ENCODE measurements at places on chromosomes 1 and 21.
A peak's percentile ranks its signal among the peaks of the same experiment; 100 is the strongest.

- DNase-seq = no peak
These were observed 107.5 kb downstream of the ODF2L start for GRCh38 chr1:86288586-86289147.

DNA sequence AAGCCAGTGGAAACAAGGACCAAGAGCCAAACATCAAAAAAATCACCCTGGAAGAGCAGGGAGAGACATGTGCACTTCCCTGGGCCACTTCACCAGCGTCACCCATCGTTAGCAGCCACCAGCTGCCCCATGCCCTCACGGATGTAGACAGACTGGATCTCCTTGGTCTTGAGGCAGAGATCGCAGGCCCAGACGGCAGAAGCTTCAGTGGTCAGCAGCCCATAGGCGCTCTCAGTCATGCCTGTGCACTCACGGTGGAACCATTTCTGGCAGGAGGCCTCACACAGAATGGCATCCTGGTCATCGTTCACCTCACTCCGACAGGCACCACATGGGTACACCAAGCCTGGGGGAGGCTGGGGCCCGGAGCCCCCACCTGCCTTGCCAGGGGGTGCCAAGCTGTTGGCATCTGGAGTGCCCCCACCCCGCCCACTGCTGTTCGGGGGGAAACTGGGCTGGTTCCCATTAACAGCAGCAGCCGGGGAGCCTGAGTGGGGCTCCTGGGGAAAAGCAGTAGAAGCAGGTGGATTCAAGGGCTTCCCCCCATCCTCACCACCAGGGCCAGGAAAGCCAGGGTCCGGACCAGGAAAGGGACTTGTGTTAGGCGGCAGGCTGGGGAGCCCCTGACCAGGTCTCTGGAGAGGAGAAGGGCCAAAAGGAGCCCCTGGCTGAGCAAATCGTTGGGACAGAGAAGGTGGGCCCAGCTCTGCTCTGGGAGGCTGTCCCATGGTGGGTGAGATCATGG, 2.7 kb downstream of the PYGO2 start:
- no peak for DNase-seq

DNA sequence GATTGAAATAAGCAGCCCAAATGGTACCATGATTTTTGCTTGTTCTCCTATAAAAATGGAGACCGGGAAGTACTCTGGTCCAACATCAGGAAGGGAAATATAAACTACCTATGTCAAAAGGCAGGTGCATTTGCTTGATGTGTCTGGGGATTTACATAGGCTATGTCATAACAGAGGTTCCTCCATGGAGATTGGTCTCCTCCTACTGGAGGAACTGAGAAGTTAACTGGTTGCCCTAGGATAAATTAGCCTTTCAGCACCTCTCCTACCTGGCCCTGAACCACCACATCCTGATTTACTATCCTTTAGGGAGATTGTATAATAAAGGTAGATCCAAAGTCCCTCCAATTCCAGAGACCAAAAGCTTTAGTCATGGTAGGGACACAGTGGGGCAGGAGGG, 1109.3 kb upstream of the B3GALT2 start:
- no peak for DNase-seq

- peak; percentile 30 for DNase-seq
These were observed 33.3 kb downstream of the DNTTIP2 start for GRCh38 chr1:93845538-93846205.

GRCh38 chr1:228036701-228037231, 30.0 kb downstream of the WNT3A start:
- DNase-seq = no peak

GRCh38 chr1:210125143-210125542, 107.5 kb upstream of the SERTAD4 start:
- no peak for DNase-seq

DNA sequence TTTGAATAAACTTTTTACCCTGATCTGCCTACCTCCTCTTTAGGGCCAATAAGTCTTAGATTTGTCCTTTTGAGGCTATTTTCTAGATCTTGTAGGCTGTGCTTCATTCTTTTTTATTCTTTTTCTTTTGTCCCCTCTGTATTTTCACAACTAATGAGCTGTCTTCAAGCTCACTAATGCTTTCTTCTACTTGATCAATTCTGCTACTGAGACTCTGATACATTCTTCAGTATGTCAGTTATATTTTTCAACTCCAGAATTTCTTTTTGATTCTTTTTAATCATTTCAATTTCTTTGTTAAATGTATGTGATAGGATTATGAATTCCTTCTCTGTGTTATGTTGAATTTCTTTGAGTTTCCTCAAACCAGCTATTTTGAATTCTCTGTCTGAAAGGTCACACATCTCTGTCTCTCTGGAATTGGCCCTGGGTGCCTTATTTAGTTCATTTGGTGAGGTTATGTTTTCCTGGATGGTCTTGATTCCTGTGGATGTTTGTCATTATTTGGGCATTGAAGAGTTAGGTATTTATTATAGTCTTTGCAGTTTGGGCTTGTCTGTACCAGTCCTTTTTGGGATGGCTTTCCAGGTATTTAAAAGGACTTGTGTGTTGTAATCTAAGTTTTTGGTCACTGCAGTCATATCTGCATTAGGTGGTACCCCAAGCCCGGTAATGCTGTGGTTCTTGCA, 11.2 kb upstream of the ATG4C start:
- DNase-seq = no peak

- no peak for DNase-seq
These were observed 42.1 kb upstream of the NBPF3 start for GRCh38 chr1:21397813-21398188.

DNA sequence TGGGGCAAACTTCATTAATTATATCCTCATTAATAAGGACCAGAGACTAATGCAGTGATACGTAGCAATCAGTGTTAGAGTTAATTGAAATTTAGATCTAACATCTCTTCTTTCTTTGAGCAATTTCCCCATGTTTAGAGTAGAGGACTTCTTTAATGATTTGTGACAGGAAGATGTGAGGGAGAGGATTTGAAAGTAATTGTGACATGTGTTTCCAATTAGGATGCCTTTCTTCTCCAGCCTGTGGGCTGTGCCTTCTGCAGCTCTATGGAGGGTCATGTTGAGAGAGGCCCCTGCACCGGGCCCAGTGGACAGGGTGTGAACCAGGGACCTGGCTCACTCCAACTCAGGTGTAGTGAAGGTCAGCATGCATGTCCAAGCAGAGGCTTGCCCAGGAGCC, 103.0 kb downstream of the GREM2 start:
- no peak for DNase-seq

- DNase-seq = no peak
These were observed 64.6 kb downstream of the SIK1 start for GRCh38 chr21:43362321-43362791.

- no peak for DNase-seq
These were observed 21.0 kb downstream of the RNPC3 start for GRCh38 chr1:103546496-103546895.

DNA sequence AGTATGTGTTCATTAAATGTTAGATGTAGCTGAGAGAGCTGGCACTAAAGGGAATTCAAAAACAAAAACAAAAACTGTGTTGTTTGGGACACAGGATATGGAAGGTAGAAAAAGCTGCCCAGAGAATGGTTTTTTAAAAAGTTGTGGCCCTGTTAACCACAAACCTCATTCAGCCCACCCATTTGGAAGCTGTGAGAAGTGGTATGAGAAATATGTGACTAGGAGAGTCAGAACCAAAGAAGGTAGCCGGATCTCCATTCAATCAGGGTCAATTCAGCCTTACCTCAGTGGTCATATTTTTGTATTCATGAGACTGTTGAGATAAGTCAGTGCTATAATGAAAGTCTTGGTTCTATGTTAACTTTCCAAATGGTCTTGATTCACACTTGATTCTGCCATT, 29.8 kb upstream of the CACYBP start:
- no peak for DNase-seq

DNA sequence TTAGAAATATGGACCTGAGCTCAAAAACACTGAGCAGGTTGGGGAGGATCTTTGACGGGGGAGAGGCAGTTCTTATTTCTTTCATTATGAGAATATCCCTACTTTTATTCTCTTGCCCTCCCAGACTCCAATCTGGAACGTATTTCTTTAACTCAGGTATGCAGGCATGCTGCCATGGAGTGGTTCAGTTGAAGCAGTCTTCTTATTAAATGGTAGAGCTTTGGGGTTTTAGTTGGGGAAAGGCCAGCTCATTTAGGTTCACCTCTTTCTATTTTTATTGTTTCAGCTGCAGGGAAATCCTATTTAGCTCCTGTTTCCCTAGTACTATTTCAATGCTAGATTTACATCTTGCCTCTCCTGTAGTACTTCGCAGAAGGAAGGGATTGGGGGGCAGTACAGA, 198.9 kb downstream of the TTLL7 start:
- no peak for DNase-seq

DNA sequence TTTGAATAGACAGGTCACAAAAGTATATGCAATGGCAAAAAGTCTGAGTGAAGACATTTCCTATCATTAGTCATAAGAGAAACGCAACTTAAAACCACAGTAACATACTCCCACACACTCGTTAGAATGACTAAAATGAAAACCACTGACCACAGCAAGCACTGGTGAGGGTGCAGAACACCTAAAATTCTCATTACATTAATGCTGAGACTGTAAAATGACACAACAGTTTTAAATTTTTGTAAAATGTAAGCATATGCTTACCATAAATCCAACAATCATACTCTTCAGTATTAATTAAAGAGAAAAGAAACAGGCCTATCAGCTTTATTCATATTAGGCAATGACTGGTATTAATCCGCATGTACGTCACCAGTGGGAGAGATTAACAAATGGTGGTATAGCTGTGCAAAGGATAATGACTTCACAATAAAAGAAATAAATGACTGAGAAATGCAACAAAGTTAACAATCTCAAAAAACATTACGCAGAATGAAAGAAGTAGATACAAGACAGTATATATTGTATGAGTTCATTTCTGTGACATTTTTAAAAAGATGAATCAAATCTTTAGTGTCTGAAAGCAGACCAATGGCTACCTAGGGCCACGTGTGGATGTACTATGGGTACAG, 253.5 kb downstream of the AKT3 start:
- no peak for DNase-seq

GRCh38 chr1:41639332-41639936, 155.0 kb upstream of the EDN2 start:
- DNase-seq = no peak

DNA sequence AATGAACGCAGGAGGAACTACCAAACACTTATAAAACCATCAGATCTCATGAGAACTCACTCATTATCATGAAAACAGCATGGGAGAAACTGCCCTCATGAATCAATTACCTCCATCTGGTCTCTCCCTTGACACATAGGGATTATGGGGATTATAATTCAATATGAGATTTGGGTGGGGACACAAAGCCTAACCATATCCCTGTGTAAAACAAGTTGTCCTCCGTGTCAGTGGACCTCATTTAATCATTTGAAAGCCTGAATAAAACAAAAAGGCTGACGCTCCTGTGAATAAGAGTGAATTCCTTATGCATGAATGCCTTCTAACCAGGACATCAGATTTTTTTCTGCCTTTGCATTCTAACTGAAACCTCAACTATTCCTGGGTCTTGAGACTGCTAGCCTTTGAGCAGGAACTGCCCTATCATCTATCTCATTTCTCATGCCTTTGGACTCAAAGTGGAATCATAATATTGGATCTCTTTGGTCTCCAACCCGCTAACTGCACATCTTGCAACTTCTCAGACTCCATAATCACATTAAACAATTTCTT, 648.8 kb downstream of the ADGRL2 start:
- DNase-seq = no peak

- no peak for DNase-seq
These were observed 395.8 kb upstream of the VAMP3 start for GRCh38 chr1:7375329-7375728.

GRCh38 chr1:182169203-182169602, 107.7 kb upstream of the ZNF648 start:
- DNase-seq = no peak

GRCh38 chr1:213686983-213687382, 300.8 kb upstream of the PROX1 start:
- no peak for DNase-seq

- DNase-seq = no peak
These were observed 273.8 kb upstream of the SNX7 start for GRCh38 chr1:98387701-98388100.

GRCh38 chr1:186139701-186140100, 235.4 kb downstream of the TPR start:
- no peak for DNase-seq

DNA sequence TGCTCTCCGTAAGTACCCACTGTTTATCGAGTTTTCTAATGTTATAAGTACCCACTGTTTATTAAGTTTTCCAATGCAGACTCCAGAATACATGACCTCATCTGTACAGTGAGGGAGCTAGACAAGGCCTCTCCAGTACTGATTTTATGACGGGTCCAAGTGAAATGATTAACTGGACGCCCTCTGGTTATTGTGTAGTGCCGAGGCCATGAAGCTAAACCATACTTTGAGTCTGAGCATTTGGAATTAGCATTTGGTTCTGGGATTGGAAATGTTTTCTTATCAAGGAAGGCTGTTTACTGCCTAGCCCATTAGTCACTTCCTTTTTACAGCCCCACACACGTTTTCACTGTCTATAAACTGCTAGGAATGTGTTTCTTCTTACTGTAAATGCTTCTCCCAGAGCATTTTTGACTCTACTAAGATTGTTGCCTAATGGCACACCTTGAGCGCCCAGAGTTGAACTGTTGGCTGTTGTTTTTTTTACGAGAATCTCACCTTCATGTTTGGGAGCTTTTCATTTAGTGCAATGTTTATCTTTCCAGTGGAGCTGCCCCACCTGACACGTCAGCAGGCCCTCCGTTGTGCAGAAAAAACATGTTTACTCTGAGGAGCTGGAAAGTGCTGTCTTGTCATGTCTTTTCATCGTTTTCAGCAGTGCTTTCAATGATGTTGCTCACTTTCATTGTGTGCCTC, 26.9 kb downstream of the SPATA46 start:
- DNase-seq = peak; percentile 36

DNA sequence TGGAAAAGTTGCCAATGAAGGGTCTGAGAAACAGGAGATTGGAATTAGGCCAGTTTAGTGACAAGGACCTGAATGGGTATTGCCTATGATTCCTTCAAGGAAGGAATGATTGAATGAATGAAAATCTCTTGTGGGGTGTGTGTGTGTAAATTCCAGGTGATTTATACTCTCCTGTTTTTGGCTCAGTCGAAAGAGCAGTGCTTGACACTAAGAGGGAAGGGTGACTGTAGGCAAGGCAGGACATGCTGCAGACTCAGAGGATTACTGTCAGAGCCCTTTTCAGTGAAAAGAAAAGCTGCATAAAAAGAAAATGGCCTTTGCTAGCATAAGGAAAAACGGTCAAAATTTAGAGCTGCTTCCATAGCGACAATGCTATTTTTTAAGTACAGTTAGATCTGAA, 30.1 kb downstream of the C1orf21 start:
- DNase-seq = no peak

- DNase-seq = peak; percentile 65
These were observed 35.9 kb downstream of the ITPKB start for GRCh38 chr1:226702957-226703831.

- no peak for DNase-seq
These were observed 79.1 kb upstream of the ARTN start for GRCh38 chr1:43854473-43854872.

DNA sequence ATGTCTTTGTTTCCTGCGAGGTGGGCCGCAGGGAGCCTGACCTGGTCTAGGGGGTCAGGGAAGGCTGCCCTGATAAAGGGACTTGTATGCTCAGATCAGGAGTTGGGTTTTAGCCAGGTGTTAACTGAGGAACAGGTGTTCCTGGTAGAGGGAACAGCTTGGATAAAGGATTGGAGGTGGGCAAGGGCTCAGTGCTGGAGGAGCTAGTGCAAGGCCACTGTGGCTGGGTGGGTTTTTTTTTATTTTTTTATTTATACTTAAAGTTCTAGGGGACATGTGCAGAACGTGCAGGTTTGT, 31.1 kb downstream of the A3GALT2 start:
- DNase-seq = no peak

All from right renal pelvis (tissue), 4 donors.